Right cardiac atrium (tissue), 5 donors: ENCODE measurements at places on chromosomes 11 and 22. TPM values are rescaled to one million over a fixed set of nuclear protein-coding genes. Genes with fewer than 3 reads are reported as not detected.

DNA sequence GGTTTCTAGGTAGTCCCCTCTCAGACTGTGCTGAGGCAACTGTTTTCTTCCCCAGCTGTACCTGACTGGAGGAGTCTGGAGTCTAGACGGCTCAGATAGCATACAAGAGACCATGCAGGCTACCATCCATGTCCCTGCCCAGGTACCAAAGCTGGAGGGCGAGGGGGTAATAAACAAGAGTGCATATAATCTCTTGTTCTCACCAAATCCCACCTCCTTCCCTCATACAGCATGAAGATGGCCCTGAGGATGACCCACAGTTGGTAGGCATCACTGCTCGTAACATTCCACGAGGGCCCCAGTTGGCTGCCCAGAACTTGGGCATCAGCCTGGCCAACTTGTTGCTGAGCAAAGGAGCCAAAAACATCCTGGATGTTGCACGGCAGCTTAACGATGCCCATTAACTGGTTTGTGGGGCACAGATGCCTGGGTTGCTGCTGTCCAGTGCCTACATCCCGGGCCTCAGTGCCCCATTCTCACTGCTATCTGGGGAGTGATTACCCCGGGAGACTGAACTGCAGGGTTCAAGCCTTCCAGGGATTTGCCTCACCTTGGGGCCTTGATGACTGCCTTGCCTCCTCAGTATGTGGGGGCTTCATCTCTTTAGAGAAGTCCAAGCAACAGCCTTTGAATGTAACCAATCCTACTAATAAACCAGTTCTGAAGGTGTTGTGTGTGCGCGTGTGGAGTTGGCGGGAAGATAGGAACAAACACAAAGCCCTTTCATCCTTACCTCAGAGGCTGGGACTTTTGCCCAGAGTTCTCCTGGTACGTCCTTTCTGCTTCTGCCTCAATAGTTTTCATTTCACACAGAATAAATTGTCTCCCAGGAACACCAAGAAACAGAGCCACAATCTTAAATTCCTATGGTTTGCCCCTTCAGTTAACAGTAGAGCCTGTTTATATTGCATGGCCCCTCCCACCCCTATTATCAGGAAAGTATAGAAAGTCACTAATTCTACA is 8.5 kb downstream of the HMBS start:
- no peak for DNase-seq

GRCh38 chr11:33735271-33736147 is 714 bp downstream of the CD59 start:
- peak; percentile 52 for DNase-seq

BDNF gene
- polyA plus RNA-seq, result 0.05 TPM

DNA sequence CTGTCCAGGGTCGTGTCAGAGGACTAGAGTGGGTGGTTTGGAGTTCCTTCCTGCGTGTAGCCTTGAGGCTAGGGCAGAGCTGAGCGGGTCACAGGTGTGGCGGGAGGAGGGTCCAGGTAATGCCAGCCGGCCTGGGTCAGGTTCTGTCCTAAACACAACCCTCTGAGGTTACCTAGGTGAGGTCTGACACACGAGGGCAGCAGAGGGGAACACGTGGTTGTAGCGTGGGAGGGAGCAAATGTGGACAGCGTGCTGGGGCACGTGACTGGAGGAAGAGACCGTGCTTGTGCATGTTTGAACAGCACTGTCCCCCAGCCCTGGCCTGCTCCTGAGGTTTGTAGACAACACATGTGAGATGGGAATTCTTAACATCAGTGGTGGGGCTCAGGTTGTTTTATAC is 13.1 kb downstream of the MOV10L1 start:
- DNase-seq, result no peak

- no peak for DNase-seq
Observed at GRCh38 chr11:111531687-111532364, 8.7 kb upstream of the LAYN start.

DNA sequence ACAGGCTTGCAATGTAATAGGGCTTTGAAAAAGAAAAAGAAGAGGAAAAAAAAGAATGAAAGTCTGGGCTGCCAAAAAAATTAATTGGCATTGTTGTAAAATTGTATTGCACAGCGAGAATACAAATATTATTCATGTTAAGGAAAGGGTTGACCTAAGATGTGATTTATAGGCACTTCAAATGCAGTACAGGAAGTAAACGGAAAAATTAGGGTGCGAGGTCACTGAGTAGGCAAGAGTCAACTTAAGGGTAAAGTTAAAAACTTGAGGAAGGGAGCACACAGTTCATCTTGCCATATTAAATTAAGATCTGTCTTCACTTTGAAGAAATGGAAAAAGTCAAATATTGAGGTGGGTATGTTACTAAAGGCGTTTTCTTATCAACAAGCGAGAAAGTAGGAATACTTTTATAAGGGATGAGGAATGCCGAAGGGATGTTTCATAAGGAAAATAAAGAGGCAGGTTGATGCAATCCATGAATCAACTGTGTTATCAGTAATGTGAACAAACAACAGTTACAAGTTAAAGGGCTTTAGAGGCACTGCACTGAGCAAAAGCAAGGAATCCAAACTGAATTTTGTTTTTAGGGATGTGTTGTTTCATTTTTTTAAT is 123.0 kb downstream of the WT1 start:
- DNase-seq, result no peak

DNA sequence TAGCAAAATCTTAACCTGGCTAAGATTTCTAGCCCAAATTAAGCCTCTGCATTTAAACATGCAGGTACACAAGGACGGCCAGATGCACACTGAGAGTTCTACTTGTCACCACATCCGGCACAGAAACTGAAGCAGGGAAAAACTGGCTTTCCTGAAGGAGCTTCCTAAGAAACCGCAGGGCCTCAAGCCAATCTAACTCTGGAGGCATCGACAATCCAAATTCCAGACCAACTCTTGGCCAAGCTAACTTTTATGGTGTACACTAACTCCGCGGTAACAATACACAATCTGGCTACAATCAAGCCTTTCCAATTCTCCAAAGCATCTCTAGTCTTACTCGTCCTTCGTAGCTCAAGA is 1.2 kb downstream of the MSANTD2 start:
- DNase-seq, result no peak

SLC43A1 gene
- 8.4 TPM for polyA plus RNA-seq

BCO2 gene
- polyA plus RNA-seq, result 70.8 TPM

- DNase-seq, result no peak
Observed at GRCh38 chr22:42353883-42354727, 78.1 kb downstream of the NFAM1 start.

GRCh38 chr22:31909977-31910376 is 34.4 kb upstream of the YWHAH start:
- no peak for DNase-seq

YPEL1 gene
- 4.1 TPM for polyA plus RNA-seq

NUP160 gene
- polyA plus RNA-seq, result 8.1 TPM

PYGM gene
- polyA plus RNA-seq, result 50.2 TPM

DBX1 gene
- polyA plus RNA-seq, result not detected

UBQLNL gene
- polyA plus RNA-seq, result 0.18 TPM

DNA sequence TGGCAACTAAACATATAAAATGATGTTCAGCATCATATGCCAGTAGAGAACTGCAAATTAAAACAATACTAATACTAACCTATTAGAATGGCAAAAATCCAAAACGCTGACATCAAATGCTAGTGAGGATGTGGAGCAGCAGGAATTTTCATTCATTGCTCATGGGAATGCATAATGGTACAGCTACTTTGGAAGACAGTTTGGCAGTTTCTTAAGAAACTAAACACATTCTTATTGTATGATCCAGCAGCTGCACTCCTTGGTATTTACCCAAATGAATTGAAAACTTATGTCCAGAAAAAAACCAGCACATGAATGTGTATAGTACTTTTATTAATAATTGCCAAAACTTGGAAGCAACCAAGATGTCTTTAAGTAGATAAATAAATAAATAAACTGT is 258.0 kb downstream of the TENM4 start:
- no peak for DNase-seq

DNA sequence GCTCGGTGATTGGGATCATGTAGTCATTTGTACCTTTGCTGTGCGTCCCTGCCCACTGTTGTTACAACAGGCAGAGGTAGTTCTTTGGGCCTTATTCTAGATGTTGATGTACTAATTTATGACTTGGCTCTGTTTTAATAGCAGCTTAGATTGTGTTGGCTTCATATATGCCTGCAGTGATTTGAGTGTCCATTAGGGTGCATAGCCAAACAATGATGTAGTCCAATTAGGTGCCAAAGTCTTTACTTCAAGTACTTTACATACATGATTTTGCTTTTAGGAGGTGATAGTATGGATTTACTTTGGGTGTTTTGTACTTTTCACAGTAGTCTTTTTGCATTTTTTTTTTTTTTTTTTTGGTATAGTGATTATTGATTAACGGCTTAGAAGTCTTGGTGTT is 46.4 kb downstream of the PPP6R3 start:
- no peak for DNase-seq

GRCh38 chr11:34183848-34184391 is 78.5 kb downstream of the NAT10 start:
- DNase-seq, result no peak

GRCh38 chr11:14015711-14016110 is 53.2 kb downstream of the SPON1 start:
- DNase-seq, result no peak

- DNase-seq, result peak; percentile 90
Observed at GRCh38 chr11:125950696-125951651, 5.1 kb downstream of the VSIG10L2 start.

GRCh38 chr11:44333271-44334218 is 23.6 kb upstream of the ALX4 start:
- no peak for DNase-seq

SLC22A6 gene
- not detected for polyA plus RNA-seq

SLC36A4 gene
- polyA plus RNA-seq, result 6.5 TPM

DNA sequence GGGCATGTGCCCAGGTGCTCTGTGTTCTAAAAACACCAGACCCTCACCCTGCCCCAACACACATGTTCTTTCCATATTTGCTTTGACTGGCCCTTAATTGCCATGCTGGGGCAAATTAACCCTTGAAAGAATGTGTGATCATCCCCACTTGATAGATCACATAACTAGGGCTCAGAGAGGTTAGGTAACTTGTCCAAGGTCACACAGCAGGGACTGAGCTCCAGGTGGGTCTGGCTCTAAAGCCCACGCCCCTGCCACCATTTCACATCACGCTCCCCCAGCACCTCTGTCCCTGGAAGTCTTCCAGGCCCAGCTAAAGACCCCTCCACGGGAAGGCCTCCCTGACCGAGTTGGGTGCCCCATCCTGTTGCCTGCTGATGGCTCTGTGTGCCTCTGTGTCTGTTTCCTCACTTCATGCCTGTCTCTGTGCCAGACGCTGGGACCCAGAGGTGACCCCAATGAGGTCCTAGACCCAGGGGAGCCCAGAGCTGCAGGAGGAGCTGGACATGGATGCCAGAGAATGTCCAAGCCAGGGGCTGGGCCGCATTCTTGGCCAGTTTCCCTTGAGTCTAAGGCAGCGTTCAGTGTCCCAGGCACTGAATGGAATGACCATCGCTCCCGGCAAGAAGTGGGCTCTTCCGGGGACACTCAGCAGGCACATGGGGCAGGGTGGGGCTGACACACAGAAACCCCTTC is 79.7 kb downstream of the MYO7A start:
- peak; percentile 46 for DNase-seq

ANGPTL5 gene
- polyA plus RNA-seq, result 2.7 TPM

GRCh38 chr22:44730022-44730393 is 22.4 kb upstream of the ARHGAP8 start:
- no peak for DNase-seq

DNA sequence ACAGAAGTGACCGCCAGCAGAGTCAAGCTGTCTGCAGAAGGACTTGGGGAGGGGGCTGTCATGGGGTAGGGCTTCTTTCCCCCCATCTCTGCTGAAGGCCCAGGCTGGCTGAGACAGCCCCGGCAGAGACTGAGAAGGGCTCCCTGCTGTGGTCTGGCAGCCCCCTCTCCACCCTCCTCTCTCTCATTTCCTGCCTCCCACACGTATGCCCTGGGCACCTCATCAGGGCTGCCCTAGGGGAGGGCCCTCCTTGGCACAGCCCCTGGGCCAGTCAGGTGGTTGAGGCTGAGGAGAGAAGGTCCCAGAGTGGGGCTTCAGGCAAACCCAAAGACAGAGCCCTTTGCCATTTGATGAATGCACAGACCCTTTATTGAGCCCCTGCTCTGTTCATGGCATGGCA is 3.6 kb downstream of the RASD2 start:
- DNase-seq, result no peak

DNA sequence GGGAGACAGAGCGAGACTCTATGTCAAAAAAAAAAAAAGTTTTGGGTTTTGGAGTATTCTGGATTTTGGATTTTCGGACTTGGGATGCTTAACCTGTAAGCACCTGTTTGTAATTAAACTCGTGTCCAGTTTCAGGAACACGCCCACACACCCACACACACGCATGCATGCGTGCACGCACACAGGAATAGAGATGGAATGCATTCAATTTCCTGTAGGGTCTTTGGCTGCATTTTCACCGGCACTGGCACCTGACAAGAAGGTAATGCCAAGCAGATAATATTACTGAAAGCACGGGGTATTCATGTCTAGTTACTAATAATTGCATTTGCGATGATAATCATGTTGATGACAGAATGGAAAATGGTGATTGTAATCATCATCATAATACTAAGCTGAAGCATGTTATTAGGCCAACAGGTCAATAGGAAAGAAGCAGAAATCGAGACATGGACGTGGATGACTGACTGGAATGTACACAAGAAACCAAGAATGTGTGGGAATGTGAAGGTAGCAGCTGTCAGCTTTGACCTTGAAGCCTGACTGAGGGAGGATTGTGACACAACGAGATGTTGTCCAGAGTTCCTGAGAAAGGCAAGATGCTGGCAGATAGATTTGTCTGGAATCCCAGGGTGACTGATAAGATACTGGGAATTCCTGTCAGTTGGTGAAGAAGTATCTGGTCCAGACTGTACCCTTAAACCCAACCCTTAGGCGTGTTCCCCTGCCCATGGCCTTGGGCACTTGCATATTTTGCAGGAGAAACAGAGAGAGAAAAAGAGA is 108.6 kb downstream of the SYN3 start:
- no peak for DNase-seq

GRCh38 chr11:5343474-5344335 is at the start of gene OR51B5:
Gene OR51B5, minus strand, starts transcription at chr11:5343524. Its CDS starts 0 bp downstream, at chr11:5343524.
- DNase-seq, result no peak
